ENCODE measurements at places on chromosomes 6 and 20. TPM values are rescaled to one million over a fixed set of nuclear protein-coding genes. Genes with fewer than 3 reads are reported as not detected.

GRCh38 chr6:5243069-5243468 lies 17.7 kb downstream of the LYRM4 start:
- DNase-seq = no peak

GRCh38 chr20:63230800-63231268 lies 4.9 kb upstream of the BIRC7 start:
- DNase-seq = peak; percentile 90

GRCh38 chr6:138520463-138520862 lies 21.2 kb upstream of the NHSL1 start:
- DNase-seq = no peak

DNA sequence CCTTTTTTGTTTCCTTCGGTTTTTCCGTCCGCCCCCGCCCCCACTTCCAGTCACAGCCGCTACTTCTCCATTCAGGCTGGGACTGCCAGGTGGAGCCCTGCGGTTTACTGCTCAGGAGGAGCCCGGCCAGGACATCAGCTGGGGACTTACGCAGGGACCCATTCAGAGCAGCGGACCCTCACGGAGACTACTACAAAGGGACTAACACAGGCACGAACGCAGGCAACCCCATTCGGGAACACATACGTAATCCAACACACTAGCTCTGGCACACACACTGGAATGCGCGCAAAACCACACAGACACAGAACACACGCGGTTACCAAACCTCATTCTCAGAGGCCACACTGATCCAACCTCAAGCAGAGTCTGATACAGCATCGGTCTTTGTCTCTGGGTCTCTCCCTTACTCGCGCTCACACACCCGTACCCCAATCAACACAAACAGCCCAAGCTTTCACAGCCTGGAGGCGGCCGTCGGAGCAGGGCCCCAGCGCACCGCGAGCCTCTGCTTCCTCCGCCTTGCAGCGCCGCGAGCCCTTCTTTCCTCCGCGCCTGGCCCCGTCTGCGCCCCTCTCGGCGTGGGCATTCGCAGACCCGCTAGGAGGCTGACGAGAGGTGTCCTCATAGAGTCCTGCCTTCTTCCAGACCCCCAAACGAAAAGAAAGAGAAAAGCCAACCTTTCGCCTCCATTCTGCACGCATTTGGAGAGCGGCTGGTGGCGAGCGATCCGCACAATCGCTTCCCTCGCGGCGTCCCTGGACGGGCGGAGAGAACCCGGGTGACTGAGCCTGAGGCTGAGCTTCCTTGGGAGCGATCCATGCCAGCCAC lies 1.1 kb upstream of the SLC32A1 start:
- no peak for DNase-seq

Gene PTK6
- 0.60 TPM for total RNA-seq

Gene MRAP2
- total RNA-seq = 3.7 TPM

Gene DBNDD2
- 141 TPM for total RNA-seq

Measured in posterior vena cava (tissue), 2 donors.